ENCODE measurements at places on chromosomes 4 and X.
A peak's percentile ranks its signal among the peaks of the same experiment; 100 is the strongest.

- DNase-seq = no peak
Measured at GRCh38 chrX:46036508-46036907, 508.7 kb downstream of the ZNF674 start.

DNA sequence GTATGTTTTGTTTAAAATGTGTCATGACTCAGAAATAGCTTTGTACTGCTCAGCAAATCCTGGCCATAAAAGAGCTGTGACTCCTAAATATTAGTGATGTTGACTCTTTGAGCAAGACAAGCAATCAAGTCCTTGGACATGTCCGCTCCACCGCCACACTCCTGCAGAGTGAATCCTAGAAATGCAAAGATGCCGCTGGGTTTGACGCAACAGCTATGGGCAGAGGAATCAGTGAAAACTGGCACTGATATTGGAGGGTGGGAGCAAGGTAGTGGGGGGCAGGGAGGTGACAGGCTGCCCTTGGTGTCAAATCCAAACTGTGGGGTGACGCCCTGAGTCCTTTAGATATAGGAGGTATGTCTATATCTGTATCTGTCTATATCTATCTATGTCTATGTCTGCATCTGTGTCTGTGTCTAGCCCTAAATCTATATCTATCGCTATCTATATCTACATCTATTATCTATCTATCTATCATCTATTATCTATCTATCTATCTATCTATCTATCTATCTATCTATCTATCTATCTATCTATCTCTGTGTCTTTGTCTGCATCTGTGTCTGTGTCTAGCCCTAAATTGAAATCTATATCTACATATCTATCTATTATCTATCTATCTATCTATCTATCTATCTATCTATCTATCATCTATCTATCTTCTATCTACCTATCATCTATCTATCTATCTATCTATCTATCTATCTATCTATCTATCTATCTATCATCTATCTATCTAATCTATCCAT is 129.7 kb downstream of the CPE start:
- no peak for DNase-seq

- no peak for DNase-seq
Measured at GRCh38 chrX:134774190-134775048, 116.1 kb upstream of the PLAC1 start.

- no peak for DNase-seq
Measured at GRCh38 chr4:138267835-138268234, 25.7 kb upstream of the SLC7A11 start.

- no peak for DNase-seq
Measured at GRCh38 chr4:85686398-85686797, 211.4 kb downstream of the ARHGAP24 start.

DNA sequence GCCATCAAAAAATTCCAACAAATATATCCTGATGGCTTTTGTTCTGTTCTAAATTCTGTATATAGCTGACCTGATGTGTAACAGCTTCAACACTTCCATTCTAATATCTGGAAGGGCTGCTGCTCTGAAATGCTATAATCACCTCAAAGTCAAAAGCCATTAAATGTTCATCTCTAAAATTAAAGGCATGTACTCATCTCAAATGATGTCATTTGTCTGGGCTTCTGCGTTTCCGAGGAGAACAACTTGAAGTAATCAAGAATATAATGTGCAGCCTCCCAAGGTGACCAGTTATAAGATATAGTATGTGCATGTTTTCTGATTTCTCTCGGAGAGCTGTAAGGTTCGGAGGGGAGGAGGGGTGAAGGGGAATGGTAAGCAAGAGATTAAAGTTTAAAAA is 237.6 kb downstream of the SCFD2 start:
- no peak for DNase-seq

- no peak for DNase-seq
Measured at GRCh38 chr4:118774321-118774720, 61.6 kb downstream of the SEC24D start.

- DNase-seq = no peak
Measured at GRCh38 chrX:46039526-46039925, 505.7 kb downstream of the ZNF674 start.

- DNase-seq = peak; percentile 41
Measured at GRCh38 chr4:81505004-81505598, 33.4 kb upstream of the RASGEF1B start.

DNA sequence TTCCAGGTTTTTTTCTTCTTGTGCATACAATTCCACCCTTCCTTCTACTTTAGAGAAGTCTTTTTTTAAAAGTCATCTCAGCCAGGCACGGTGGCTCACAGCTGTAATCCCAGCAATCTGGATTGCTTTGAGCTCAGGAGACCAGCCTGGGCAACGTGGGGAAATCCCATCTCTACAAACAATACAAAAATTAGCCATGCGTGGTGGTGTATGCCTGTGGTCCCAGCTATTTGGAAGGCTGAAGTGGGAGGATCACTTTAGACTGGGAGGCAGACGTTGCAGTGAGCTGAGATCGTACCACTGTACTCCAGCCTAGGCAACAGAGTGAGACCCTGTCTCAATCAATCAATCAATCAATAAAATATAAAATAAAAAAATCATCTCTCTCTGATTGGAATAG is 14.8 kb downstream of the ELOVL6 start:
- no peak for DNase-seq

DNA sequence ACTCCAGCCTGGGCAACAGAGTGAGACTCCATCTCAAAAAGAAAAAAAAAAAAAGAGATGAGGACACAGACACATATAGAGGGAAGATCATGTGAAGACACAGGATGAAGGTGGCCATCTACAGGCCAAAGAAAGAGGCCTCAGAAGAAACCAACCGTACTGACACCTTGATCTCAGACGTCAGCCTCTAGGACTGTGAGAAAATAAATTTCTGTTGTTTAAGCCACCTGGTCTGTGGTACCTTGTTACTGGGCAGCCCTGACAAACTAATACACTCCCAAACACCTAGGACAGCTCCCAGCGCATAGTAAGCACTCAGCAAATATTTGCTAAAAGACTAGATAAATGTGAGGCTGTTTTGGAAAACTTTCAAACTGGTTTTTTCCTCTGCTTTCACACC is 59.2 kb upstream of the SMIM10 start:
- no peak for DNase-seq

DNA sequence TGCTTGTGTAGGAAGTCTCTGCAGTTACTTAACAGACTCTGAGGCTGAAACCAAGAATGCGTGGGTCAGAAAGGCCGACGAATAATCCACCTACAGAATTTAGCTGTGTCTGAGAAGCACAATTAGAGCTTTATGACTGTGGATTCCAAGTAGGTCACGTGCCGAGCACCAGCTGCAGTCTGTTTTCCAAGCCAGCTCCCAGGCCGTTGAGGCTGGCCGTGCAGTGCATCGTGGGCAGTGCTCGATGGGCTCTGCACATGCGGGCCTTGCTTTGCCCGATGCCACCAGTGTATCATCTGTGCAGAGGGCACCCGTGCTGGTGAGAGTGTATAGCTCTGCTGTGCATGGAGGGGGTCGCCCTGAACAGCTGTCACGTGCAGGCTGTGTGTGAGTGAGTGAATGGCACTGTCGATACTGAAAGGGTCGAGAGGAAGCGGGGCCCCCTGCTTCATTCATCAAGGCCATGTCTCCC is 67.5 kb upstream of the CLDN34 start:
- no peak for DNase-seq

GRCh38 chr4:169810325-169811323 is 52.9 kb upstream of the HPF1 start:
- DNase-seq = no peak

DNA sequence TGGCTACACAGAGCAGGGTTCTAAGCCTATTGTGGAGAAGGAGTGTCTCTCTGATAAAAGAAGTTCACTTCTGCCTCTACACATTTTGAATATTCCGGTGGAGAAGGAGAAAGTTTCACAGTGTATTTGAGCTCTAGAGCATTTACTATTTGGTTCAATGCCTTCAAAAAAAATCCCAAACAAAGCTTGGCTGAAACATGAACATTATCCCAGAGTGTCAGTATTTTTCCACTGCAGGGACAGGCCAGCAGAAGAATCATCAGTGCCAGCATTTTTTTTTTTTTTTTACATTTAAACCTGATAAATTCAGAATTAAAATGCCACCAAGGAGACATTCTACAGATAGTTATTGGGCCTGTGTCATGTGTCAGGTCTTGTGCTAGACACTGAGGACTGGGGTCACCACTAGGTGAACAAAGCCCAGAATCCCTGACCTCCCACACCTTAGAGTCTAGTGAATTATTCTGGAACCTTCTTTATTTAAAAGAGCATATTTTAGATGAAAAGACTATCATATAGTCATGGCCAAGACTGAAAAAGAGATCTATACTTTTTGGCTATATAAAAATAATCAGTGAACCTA is 48.0 kb upstream of the NAP1L5 start:
- no peak for DNase-seq

- no peak for DNase-seq
Measured at GRCh38 chr4:20840648-20841190, 140.5 kb downstream of the PACRGL start.

DNA sequence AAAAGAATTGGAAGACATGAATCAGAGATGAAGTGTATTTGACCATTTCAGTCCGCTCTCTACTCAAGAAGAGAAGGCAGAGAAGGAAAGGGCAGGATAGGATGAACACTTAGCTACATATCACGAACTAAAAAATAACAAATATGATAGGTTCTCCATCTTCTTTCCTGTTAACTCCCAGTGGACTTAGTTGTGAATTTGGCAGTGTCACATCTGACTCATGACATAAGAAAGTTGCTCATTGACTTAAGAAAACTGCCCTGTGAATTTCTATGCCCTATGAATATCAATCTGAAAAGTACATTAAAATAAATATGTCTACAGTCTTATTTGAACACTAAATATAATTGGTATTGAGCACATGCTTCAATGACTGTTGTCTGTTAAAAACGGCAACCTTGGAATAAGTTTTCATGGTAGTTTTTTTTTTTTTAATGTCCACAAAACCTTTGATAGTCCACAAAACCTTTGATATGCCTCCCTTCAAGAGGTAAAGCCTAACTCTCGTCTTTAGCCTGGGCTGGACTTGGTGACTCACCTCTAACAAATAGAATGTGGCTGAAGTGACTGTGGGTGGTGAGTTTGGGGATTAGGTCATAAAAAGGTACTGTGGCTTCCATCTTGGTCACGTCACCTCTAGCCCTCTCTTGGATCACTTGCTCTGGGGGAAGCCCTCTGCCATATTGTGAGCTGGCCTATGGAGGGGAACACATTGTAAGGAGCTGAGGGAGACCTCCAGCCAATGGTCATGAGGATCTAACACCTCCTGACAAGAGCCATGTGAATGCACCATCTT is 184.7 kb upstream of the S100G start:
- DNase-seq = no peak
